OCI-LY7 (cell line): ENCODE measurements at places on chromosomes 16 and 17. TPM values are rescaled to one million over a fixed set of nuclear protein-coding genes. Genes with fewer than 3 reads are reported as not detected.

Gene CA7
- not detected in 2 replicates for total RNA-seq

Gene CEP20
- total RNA-seq, result 62.8 and 75.6 TPM in 2 replicates

Gene NTN1
- total RNA-seq, result not detected in 2 replicates

Gene SGCA
- 1.1 TPM in 1 of 2 replicates, not detected in the other for total RNA-seq

Gene CEMP1
- total RNA-seq, result 0.35 and 0.55 TPM in 2 replicates

Gene GP1BA
- total RNA-seq, result not detected in 2 replicates

Gene HP
- not detected in 2 replicates for total RNA-seq

Gene PGAP6
- 34.3 and 41.2 TPM in 2 replicates for total RNA-seq

Gene SHISA9
- not detected in 2 replicates for total RNA-seq
